ENCODE measurements at places on chromosomes 11 and 22. TPM values are rescaled to one million over a fixed set of nuclear protein-coding genes. Genes with fewer than 3 reads are reported as not detected.

OR10A4 gene
- not detected for total RNA-seq

- no peak overlapping the region for H3K27ac ChIP-seq
- no peak overlapping the region for H3K4me3 ChIP-seq
- peaks cover 22% of the 10 kb centered on the region for H3K4me1 ChIP-seq
- no peaks in the 10 kb centered on the region for H3K27me3 ChIP-seq
Observed at GRCh38 chr11:77557553-77557952, 32.2 kb upstream of the AQP11 start.

- no peaks in the 10 kb centered on the region for H3K36me3 ChIP-seq
- H3K4me1 ChIP-seq: peaks cover 41% of the 10 kb centered on the region
- H3K27me3 ChIP-seq: no peaks in the 10 kb centered on the region
- H3K4me3 ChIP-seq: no peak overlapping the region
Observed at GRCh38 chr11:62471603-62472002, 52.8 kb downstream of the SCGB1A1 start.

GRCh38 chr22:29940526-29940925 is 57.6 kb downstream of the MTMR3 start:
- no peaks in the 10 kb centered on the region for H3K36me3 ChIP-seq
- no peak for DNase-seq
- H3K27me3 ChIP-seq: no peaks in the 10 kb centered on the region
- H3K4me1 ChIP-seq: no peaks in the 10 kb centered on the region
- H3K4me3 ChIP-seq: no peak overlapping the region
- H3K27ac ChIP-seq: no peak overlapping the region

CRYBA4 gene
- not detected for total RNA-seq

DNA sequence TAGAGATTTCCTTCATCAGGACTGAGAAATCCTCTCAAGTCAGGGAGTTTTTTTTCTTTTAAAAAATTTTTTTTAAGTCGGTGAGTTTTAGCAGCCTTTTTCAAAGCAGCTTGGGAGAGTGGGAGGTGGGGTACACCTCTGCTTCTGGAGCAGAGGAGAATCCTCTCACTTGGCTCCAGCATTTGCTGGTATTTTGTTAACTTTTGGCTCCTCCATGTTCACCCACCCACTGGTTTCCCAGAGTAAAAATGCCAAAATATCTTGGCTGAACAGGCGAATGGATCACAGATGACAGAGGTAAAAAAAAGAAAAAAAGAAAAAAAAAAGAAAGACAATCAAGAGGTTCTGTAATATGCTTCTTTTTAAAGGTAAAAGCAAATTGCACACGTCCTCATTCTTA is 68.0 kb downstream of the GAB2 start:
- no peaks in the 10 kb centered on the region for H3K27me3 ChIP-seq
- no peak overlapping the region for H3K4me3 ChIP-seq
- no peak for DNase-seq
- no peaks in the 10 kb centered on the region for H3K36me3 ChIP-seq
- H3K4me1 ChIP-seq: peaks cover 5% of the 10 kb centered on the region

- H3K36me3 ChIP-seq: no peaks in the 10 kb centered on the region
- peaks cover 18% of the 10 kb centered on the region for H3K27me3 ChIP-seq
- H3K4me3 ChIP-seq: no peak overlapping the region
- H3K4me1 ChIP-seq: no peaks in the 10 kb centered on the region
- no peak overlapping the region for H3K27ac ChIP-seq
Observed at GRCh38 chr11:113073290-113073953, 112.2 kb downstream of the NCAM1 start.

- H3K4me1 ChIP-seq: peaks cover 9% of the 10 kb centered on the region
- no peak for DNase-seq
- H3K27me3 ChIP-seq: peaks cover 7% of the 10 kb centered on the region
- no peak overlapping the region for H3K27ac ChIP-seq
- H3K36me3 ChIP-seq: no peaks in the 10 kb centered on the region
Observed at GRCh38 chr11:83449338-83449913, 163.3 kb upstream of the CCDC90B start.

DNA sequence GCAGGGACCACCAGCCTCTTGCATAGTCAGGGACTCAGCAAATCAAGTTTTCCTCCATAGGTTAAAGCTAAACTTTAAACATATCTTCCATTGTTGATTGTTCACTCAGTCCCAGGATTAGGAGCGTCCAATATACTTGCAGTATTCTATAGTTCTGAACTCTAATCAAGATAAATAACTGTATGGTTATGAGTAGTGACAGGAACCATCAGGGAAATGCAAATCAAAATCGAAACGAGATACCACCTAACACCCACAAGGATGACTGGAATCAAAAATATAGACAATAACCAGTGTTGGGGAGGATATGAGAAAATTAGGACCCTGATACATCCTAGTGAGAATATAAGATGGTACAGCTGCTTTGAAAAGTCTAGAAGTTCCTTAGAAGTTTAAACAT is 190.0 kb downstream of the ETS1 start:
- peaks cover 10% of the 10 kb centered on the region for H3K27me3 ChIP-seq
- no peaks in the 10 kb centered on the region for H3K36me3 ChIP-seq
- H3K4me1 ChIP-seq: no peaks in the 10 kb centered on the region
- no peak overlapping the region for H3K27ac ChIP-seq
- no peak for DNase-seq

- H3K27me3 ChIP-seq: no peaks in the 10 kb centered on the region
- no peaks in the 10 kb centered on the region for H3K36me3 ChIP-seq
- no peak overlapping the region for H3K4me3 ChIP-seq
- no peak overlapping the region for H3K27ac ChIP-seq
- no peak for DNase-seq
- H3K4me1 ChIP-seq: peaks cover 36% of the 10 kb centered on the region
Observed at GRCh38 chr22:23218053-23218866, 38.0 kb downstream of the BCR start.

GRCh38 chr11:87780068-87780413 is 395.2 kb downstream of the RAB38 start:
- no peak overlapping the region for H3K27ac ChIP-seq
- H3K36me3 ChIP-seq: no peaks in the 10 kb centered on the region
- no peaks in the 10 kb centered on the region for H3K4me1 ChIP-seq
- DNase-seq: no peak
- H3K27me3 ChIP-seq: no peaks in the 10 kb centered on the region
- H3K4me3 ChIP-seq: no peak overlapping the region

Measured in HCT116 (cell line).